ENCODE measurements at places on chromosomes 11 and 22. TPM values are rescaled to one million over a fixed set of nuclear protein-coding genes. Genes with fewer than 3 reads are reported as not detected.

DNA sequence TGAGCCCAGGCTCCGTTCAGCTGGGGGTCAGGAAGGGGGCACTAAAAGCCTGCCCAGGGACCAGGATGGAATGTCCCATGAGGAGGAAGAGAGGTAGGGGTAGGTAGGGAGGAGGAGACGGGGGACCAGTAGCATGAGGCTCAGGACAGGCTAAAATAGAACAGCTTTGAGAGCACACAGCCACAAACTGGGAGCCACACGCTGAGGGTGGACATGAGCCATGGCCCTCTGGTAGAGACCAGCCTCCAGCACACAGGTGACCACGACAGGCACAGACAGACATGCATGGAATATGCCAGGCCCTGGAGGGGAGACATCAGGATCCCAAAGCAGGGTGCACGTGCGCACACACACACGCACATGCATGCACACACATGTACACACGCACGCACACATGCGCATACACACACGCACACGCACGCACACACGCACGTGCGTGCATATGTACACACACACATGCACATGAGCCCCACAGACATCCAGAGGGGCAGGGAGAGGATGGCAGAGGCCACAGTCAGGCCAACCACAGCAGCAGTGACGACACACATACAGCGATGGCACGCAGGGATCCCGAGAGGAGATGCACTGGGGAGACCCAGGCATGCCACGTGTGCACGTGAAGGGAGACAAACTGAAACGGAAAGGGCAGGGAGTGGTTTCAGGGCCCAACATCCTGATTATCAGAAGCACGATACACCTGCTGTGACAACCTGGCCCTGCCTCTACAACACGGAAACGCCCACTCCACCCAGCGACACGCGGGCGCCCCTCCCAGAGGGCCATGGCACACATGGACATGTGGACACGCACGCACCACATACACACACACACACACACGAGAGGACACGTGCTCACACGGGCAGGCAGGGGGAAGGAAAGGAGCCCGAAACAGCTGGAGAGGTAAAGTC lies 25.7 kb downstream of the LRRC10B start:
- no peak for DNase-seq

The OR2AG2 gene
- 0.47 TPM for total RNA-seq

DNA sequence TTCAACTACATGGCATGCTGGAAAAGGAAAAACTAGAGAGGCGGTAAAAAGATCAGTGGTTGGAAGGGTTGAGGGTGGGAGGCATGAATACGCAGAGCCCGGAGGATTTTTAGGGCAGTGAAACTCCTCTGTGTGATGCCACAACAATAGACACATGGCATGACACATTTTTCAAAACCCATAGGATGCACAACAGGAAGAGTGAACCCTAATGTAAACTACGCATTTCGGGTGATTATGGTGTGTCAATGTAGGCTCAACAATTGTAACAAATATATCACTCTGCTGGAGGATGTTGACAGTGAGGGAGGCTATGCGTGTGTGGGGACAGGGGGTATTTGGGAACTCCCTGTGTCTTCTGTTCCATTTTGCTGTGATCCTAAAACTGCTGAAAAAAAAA lies 15.7 kb upstream of the FAM83F start:
- DNase-seq = no peak

DNA sequence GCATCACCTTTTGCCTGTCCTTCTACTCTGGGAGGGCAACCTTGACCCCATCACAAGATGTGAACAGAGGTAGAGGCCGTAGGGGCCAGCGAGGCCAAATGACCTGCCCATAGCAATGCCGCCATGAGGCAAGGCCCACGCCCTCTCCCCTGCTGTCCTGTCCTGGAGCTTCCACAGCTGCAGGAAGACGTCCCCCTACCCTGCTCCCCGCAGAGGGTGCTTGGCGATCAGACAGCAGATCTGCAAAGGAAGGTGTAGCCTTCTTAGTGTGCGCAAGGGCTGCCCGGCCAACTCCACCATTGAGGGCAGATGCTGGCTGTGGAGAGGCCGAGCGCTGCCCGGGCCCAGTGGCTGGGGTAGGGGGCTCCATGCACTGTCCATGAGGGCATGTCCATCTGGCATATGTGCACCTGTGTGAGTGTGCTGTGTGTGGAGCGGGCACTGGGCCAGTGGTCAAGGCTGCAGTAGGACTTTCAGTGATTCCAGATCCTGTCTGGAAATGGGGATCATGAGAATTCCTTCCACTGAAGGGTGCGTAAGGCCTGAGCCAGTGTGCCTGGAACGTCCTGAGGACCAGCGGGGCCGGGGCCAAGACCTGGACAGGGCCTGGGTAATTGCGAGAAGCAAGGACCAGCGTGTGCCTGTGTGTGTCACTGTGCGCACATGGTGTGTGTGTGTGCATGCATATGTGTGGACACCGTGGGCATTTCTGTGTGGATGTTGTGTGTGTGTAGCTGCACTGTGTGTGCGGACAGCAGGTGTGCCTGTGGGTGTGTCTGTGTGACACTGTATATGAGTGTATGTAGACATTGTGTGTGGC lies 11.0 kb downstream of the TRPM5 start:
- no peak for DNase-seq

The OAF gene
- total RNA-seq = 6.7 TPM

DNA sequence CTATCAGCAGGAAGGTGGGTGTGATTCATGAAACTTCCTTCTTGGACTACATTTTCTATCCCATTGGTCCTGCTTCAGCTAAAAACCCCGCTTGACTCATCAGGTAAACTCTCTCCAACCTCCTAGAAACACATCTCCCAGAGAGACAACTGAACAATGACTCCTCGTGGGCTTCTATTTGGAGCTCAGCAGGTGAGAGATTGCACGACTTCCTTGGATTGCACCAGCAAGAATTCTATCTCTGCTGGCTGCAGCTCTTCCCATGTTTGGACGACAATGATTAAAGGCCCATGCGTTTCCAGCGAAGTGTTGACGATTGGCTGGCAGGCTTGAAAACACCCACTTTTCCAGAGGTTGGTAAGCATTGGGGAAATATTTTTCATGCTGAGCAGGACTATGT lies 216.1 kb upstream of the NTM start:
- DNase-seq = no peak

The BIRC3 gene
- total RNA-seq = 101 TPM
